Pancreas (tissue), 10 donors: ENCODE measurements at places on chromosomes 12 and 14. TPM values are rescaled to one million over a fixed set of nuclear protein-coding genes. Genes with fewer than 3 reads are reported as not detected.

The DENND5B gene
- total RNA-seq: 6.6 TPM

The NEUROD4 gene
- not detected for total RNA-seq

The DDX51 gene
- total RNA-seq: 13.0 TPM

The PRH2 gene
- total RNA-seq: not detected

The OTOGL gene
- total RNA-seq: 0.19 TPM

The DGKA gene
- total RNA-seq: 34.9 TPM

The DTX3 gene
- total RNA-seq: 9.9 TPM

The ASCL1 gene
- 0.12 TPM for total RNA-seq

The TBX3 gene
- total RNA-seq: 3.9 TPM

The CLEC4C gene
- not detected for total RNA-seq

The DPF3 gene
- 0.14 TPM for total RNA-seq

The GLIPR1 gene
- 1.1 TPM for total RNA-seq

The CLEC1A gene
- total RNA-seq: 0.79 TPM

DNA sequence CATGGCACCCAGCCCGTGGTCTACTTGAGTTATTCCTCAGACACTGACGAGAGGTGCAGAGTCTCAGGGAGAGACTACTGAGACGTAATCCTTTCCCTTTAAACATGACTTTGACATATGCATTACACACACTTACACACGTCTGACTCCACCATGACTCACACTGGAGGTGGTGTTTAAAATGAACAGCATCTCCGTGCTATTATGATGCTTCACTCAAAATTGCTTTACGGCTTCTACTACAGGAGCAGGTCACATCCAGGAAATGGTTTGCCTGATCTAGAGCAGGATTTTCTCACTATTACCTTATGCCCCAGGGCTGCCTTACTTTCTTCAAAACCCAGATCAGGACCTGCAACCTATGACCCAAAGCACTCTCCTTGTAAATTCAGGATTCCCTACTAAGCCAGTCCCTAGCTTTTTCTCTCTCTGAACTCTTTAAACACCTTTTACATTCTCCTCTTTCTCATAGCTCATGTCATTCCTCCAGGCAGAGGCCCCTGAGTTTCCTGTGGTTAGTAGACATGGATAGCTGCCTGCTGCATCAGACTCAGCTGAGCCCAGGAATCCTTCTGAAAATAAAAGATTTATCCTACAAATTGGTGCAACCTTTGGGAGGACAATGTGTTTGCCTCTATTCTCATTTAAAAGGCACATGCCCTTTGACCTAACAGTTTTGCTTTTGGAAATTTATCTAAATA lies 31.2 kb downstream of the TMCC3 start:
- no peaks in the 10 kb centered on the region for H3K36me3 ChIP-seq
- DNase-seq: no peak
- no peaks in the 10 kb centered on the region for H3K27me3 ChIP-seq
- H3K4me3 ChIP-seq: no peak overlapping the region
- H3K4me1 ChIP-seq: peaks cover 4% of the 10 kb centered on the region

DNA sequence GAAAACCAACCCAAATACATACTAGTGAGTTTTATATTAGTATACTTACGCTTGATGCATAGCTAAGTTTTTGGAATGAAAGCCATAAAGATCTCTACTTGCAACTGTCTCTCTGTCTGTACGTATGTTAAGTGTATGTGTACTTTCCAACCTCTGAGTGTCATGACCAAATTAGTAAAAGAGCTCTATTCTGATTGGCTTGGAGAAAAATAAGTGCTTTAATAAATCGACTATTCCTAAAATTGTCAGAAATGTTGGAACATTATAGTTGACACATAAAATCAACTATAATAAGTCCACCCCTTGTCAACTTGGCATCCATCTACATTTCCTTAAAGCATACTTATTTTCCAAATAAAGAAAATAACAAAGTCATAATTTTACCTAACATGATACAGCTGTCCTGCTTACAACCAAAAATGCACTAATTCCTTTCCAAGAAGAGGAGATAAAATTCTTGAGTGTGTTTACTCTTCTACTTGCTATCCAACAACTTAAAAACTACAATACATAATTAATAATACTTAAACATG lies 507.4 kb upstream of the ATP2B1 start:
- H3K4me1 ChIP-seq: no peaks in the 10 kb centered on the region
- no peaks in the 10 kb centered on the region for H3K27me3 ChIP-seq
- no peak overlapping the region for H3K4me3 ChIP-seq
- H3K36me3 ChIP-seq: no peaks in the 10 kb centered on the region
- no peak overlapping the region for H3K27ac ChIP-seq
- DNase-seq: no peak

DNA sequence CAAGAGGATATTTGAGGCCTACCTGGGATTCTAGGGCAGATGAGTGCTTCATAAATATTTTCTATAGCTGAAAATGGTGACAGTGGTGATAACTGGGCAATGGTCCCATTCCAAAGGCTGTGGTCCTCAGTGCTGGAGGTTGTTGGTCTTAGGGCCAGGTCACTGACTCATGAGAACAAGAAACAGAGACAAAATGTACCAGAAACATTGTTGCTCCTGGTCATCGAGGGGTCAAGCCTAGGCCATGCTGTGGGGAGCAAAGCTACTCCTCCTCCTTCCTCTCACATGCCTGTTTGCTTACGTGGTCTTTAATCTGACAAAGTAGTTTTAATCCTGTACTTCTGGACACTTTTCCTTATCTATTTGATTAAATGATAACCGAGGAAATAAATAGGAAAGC lies 33.8 kb downstream of the ERG28 start:
- no peaks in the 10 kb centered on the region for H3K27me3 ChIP-seq
- no peaks in the 10 kb centered on the region for H3K4me1 ChIP-seq
- no peak for DNase-seq
- no peak overlapping the region for H3K27ac ChIP-seq
- no peaks in the 10 kb centered on the region for H3K36me3 ChIP-seq
- no peak overlapping the region for H3K4me3 ChIP-seq

GRCh38 chr12:117147639-117148038 lies 42.6 kb downstream of the FBXO21 start:
- DNase-seq: no peak
- no peak overlapping the region for H3K27ac ChIP-seq
- H3K4me1 ChIP-seq: peaks cover 6% of the 10 kb centered on the region
- H3K27me3 ChIP-seq: no peaks in the 10 kb centered on the region

DNA sequence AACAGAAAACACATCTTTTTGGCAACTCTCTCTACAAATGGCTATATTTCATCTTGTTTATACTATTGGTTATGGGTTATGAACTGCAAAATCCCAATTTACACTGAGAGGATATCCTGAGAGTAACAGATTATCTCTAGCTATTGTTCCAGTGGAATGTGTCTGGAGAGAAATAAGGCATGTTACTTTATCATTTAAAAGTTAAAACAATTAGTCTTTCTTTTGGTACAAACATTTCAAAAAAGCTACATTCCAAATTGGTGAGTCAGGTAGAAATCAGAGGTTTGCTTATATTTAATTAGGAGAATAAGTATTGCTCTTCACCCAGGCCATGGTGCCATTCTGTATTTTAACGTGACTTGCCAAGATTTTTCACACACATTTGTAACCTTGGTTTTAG lies 411.6 kb downstream of the CCER1 start:
- no peaks in the 10 kb centered on the region for H3K4me1 ChIP-seq
- DNase-seq: no peak
- H3K36me3 ChIP-seq: no peaks in the 10 kb centered on the region
- H3K27me3 ChIP-seq: no peaks in the 10 kb centered on the region
- no peak overlapping the region for H3K27ac ChIP-seq

- H3K4me1 ChIP-seq: no peaks in the 10 kb centered on the region
- H3K36me3 ChIP-seq: no peaks in the 10 kb centered on the region
- no peak for DNase-seq
These were observed 246.2 kb downstream of the C12orf42 start for GRCh38 chr12:103249607-103250006.

GRCh38 chr14:52429451-52429850 lies 115.3 kb downstream of the PTGER2 start:
- no peak overlapping the region for H3K27ac ChIP-seq
- H3K4me1 ChIP-seq: no peaks in the 10 kb centered on the region
- no peaks in the 10 kb centered on the region for H3K27me3 ChIP-seq
- H3K36me3 ChIP-seq: no peaks in the 10 kb centered on the region

GRCh38 chr12:104627990-104628830 lies 171.5 kb downstream of the CHST11 start:
- DNase-seq: no peak
- H3K27me3 ChIP-seq: no peaks in the 10 kb centered on the region
- H3K4me3 ChIP-seq: no peak overlapping the region
- no peaks in the 10 kb centered on the region for H3K4me1 ChIP-seq

- no peak overlapping the region for H3K27ac ChIP-seq
- no peaks in the 10 kb centered on the region for H3K4me1 ChIP-seq
- no peaks in the 10 kb centered on the region for H3K36me3 ChIP-seq
- H3K27me3 ChIP-seq: peaks cover 2% of the 10 kb centered on the region
- DNase-seq: no peak
These were observed 8.4 kb downstream of the HOXC8 start for GRCh38 chr12:54017027-54017788.

DNA sequence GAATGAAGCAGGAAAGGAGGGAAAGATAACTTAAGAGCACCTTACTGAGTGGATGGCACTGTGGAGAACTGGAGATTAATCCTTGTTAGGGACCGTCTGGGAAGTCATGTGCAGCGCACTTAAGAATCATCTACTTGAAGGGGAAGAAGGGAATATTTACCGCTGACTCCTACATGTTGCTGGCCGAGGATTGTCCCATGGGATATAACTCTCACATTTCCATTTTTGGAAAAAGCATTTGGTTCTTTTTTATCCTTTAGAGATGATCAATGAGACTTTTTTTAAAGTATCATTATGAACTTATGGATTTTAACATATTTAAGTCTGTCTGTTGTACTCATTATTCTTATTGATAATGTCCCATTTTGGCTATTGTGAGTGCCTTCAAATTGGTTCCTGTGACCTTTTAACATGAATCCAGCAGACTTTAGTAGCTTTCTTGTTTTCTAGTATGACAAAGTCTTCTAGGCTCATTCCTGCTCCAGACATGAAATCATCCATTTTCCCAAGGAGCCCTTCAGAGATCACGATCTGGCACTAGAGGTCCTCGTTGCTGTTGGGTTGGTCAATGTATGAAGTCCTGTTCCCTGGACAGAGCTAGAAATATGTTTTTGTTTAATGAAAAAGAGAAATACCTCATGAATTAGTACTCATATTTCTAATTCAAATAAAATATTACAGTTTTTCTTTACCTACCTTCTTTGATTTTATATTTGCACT lies 20.2 kb upstream of the FAM234B start:
- H3K27ac ChIP-seq: no peak overlapping the region
- H3K4me1 ChIP-seq: no peaks in the 10 kb centered on the region
- no peaks in the 10 kb centered on the region for H3K36me3 ChIP-seq

GRCh38 chr14:104549536-104550339 lies 29.8 kb upstream of the C14orf180 start:
- H3K27ac ChIP-seq: no peak overlapping the region
- DNase-seq: no peak
- no peaks in the 10 kb centered on the region for H3K27me3 ChIP-seq
- no peaks in the 10 kb centered on the region for H3K4me1 ChIP-seq

GRCh38 chr14:68340262-68340661 lies 452.6 kb downstream of the ZFP36L1 start:
- H3K27me3 ChIP-seq: no peaks in the 10 kb centered on the region
- H3K27ac ChIP-seq: no peak overlapping the region
- H3K36me3 ChIP-seq: no peaks in the 10 kb centered on the region

GRCh38 chr12:58895053-58895452 lies 25.3 kb downstream of the LRIG3 start:
- H3K4me1 ChIP-seq: peaks cover 12% of the 10 kb centered on the region
- no peaks in the 10 kb centered on the region for H3K27me3 ChIP-seq
- no peak overlapping the region for H3K4me3 ChIP-seq
- H3K27ac ChIP-seq: no peak overlapping the region

GRCh38 chr12:64293654-64294364 lies 71.7 kb upstream of the KICS2 start:
- H3K27me3 ChIP-seq: no peaks in the 10 kb centered on the region
- H3K4me3 ChIP-seq: no peak overlapping the region
- H3K4me1 ChIP-seq: no peaks in the 10 kb centered on the region
- H3K27ac ChIP-seq: no peak overlapping the region
- no peak for DNase-seq
- H3K36me3 ChIP-seq: no peaks in the 10 kb centered on the region

- no peaks in the 10 kb centered on the region for H3K4me1 ChIP-seq
- H3K4me3 ChIP-seq: no peak overlapping the region
- H3K27ac ChIP-seq: no peak overlapping the region
- H3K36me3 ChIP-seq: no peaks in the 10 kb centered on the region
- H3K27me3 ChIP-seq: no peaks in the 10 kb centered on the region
These were observed 70.7 kb downstream of the C12orf75 start for GRCh38 chr12:105401198-105401597.

GRCh38 chr12:71664411-71665089 lies 449 bp downstream of the THAP2 start:
- H3K36me3 ChIP-seq: peaks cover 6% of the 10 kb centered on the region
- H3K4me1 ChIP-seq: peaks cover 28% of the 10 kb centered on the region
- H3K27ac ChIP-seq: peak overlapping the region; percentile 93
- DNase-seq: no peak
- H3K4me3 ChIP-seq: peak overlapping the region; percentile 89
- H3K27me3 ChIP-seq: no peaks in the 10 kb centered on the region

DNA sequence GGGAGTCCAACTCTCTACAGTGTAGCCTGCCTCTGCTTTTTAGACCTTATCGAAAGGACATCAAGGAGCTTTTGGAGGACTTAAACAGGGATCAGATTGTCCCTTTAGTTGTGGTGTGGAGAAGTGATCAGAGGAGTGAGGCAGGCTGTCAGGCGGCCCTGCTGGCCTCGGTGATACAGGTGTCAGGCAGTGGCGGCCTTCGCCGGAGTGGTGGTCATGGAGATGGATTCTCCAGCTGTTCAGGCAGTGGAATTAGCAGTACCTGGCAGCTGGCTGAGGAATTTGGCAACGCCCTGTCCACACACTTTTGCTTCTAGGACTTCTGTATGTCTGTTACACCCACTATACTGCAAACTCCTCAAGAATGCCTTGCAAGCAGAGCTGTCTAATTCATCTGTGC lies 4.2 kb upstream of the CLMN start:
- H3K36me3 ChIP-seq: no peaks in the 10 kb centered on the region
- no peak for DNase-seq
- no peak overlapping the region for H3K27ac ChIP-seq

GRCh38 chr12:81216739-81217138 lies 138.9 kb downstream of the ACSS3 start:
- H3K4me1 ChIP-seq: no peaks in the 10 kb centered on the region
- H3K4me3 ChIP-seq: no peak overlapping the region
- DNase-seq: no peak

- H3K27me3 ChIP-seq: peaks cover 10% of the 10 kb centered on the region
- no peaks in the 10 kb centered on the region for H3K36me3 ChIP-seq
- H3K4me3 ChIP-seq: peak overlapping the region; percentile 24
- peaks cover 5% of the 10 kb centered on the region for H3K4me1 ChIP-seq
These were observed 1.3 kb downstream of the NKX2-8 start for GRCh38 chr14:36580856-36581831.

DNA sequence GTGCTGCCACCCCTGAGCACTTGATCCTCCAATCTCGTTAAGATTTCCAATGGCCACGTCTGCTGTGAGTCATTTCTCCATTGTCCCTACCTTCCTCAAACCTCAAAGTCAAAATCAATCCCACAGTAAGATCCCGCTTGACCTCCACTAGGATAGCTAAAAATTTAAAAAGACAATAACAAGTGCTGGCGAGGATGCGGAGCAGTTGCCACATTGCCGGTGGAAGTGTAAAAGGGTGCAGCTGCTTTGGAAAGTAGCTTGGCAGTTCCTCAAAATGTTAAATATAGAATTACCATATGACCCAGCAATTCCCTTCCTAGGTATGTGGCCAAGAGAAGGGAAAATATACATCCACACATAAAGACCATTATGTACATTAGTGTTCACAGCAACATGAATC lies 9.5 kb upstream of the BCL7A start:
- H3K4me3 ChIP-seq: no peak overlapping the region
- no peaks in the 10 kb centered on the region for H3K36me3 ChIP-seq
- DNase-seq: no peak
- H3K27me3 ChIP-seq: no peaks in the 10 kb centered on the region
